ENCODE measurements at places on chromosomes 11 and 22.

DNA sequence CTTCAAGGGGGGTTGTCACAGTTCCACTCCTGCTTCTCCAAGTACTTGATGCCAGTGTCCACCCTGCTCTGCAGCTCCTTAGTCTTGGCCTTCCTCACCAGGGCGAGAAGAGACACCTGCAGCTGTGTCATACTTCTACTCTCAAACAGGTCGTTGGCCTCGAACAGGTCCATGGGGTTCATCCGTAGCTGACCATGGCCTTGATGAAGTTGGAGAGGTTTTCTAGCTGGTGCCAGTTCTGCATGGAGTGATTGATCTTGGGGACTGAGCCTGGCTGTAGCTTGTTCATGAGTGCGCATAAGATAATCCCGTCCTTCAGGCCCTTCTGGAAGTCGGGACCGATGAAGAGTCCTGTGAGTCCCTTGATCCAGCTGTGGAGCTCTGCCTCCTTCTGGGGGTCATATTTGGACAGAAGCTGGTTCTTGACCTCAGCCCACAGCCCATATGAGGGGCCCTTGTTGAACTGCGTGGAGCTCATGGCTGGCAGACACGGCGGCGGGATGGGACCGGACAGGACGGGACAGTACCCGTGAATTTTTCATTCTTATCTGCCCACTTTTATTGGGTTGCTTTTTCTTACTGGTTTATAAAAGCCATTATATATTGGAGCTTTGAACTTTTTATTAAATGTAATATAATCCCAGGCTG is 33.4 kb upstream of the HORMAD2 start:
- DNase-seq = no peak

DNA sequence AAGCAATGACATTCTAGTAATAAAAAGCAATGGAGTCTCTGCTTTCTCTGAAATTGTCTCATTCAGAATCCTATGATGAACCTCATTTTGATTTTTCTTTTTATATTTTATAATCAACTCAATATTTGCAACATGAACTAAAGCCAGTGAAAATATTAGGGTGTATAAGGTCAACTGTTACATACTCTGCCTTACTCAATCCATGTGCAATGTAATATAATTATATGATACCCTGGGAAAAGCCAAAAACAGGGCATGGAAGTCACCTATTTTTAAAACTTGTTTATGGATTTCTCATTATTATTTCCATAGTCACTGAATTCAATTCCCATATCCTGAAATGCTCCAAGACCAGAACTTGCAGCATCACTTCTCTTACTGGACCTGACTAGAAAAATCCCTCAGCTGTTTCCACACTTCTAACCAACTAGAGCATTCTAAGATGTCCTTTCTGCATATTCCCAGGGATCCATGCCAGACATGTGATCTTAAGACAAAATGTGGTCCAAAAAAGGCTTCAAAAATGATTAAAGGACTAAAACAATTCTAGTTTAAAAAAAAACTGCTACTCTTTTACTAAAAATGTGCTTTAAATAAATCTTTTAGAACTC is 97.3 kb downstream of the GUCY1A2 start:
- no peak for DNase-seq

DNA sequence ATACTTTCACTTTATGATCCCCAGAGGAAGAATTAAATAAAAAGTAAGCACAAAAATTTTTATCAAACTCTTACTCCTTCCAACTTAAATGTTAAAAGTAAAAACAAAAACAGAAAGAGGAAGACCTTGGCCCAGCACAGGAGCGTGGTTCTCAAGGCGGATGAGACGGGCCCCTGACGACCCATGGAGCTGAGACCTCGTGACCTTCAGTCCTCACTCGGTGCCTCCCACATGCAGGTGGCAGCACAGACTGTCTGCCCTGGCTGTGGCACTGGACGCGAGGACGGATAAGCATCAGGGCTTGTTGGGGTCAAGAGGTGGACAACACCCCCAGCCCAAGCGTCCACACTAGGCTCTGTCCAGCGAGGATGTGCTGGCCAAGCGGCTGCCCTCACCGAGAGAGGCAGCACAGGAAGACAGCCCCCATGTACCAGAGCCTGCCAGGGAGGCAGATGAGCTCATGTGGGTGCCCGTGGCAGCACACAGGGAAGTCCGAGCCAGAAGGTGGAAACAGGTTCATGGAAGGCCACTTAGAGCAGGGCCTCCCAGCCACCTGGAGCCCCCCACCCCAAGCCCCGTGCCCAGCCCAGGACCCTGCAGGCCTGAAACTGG is 1389.8 kb downstream of the TBC1D22A start:
- no peak for DNase-seq

GRCh38 chr22:30858976-30859713 is 109.4 kb downstream of the MORC2 start:
- DNase-seq = no peak

GRCh38 chr11:86115542-86116385 is 46.9 kb upstream of the PICALM start:
- DNase-seq = peak; percentile 30

GRCh38 chr22:49993649-49994360 is 18.8 kb downstream of the IL17REL start:
- DNase-seq = no peak

DNA sequence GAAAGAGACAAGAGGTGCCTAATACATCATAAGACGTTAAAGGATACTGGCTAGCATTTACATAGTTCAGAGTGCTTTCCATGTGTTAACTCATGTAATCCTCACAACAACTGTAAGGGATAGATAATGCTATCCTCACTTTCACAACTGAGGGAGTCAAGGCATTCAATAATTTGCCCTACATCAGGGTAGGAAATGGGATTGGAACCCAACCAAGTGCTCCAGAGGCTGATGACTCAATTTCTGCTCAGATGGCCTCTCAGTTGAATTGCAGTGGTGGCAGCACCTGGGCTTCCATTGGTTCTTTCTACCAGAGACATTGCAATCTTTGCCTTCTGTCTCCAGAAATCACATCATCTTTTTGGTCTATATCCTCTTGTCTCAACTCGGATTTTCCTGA is 232.9 kb downstream of the ETS1 start:
- peak; percentile 34 for DNase-seq

DNA sequence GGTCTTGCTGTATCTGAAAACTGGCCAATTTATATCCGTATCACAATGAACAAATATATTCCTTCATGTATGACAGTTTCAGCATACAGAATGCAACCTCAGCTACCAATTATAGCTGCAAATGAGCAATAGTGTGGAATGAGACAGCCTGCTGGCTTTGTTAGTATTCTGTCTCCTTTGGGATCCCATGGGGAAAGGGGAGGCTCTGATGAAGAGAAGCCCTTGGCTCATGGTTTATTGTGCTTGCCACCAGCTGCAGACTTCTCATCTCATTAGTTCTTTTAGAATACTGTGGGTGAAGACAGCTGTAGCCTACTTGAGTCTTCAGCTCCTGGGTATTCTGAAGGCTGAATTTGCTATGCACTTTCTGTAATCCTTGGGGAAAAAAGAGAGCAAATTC is 42.4 kb downstream of the PITPNB start:
- no peak for DNase-seq

DNA sequence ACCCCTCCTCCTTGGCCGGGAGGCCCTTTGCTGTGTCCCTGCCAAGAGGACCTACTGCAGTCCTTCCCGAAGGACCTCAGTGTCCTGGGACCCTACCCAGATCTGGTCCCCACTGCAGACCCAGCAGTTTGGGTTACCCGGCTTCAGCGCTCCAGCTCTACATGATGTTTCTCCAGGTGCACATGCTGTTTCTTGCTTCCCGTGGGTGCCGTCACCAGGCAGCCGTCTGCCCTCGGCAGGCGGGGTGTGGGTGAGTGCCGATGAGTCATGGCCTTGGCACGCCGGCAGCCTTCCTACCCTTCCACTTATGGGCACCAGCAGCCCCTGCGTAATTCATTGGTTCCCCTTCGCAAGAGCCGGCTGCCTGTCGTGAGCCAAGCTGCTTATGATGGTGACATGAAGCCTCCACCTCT is 101.8 kb downstream of the BCR start:
- peak; percentile 95 for DNase-seq

DNA sequence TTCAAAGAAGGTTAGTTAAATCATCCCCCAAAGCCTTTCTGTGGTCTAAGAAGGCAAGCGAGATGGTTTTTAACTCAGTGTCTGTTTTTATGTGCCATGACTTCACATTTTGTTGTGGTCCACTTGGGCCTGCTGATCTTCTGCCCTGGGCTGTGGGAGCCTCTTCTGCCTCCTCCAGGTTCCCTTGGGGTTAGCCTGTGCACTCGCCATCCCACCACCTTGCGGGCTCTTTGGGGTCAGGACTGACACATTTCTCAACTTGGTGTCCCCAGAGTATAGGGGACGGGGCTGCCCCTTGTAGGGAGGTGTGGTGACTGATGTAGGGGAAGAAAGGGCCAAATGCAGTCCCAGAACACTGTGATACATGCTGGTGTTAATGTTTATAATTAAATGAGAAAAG is 207.0 kb downstream of the TBC1D22A start:
- no peak for DNase-seq

GRCh38 chr11:88231894-88232482 is 56.7 kb upstream of the RAB38 start:
- DNase-seq = peak; percentile 59

DNA sequence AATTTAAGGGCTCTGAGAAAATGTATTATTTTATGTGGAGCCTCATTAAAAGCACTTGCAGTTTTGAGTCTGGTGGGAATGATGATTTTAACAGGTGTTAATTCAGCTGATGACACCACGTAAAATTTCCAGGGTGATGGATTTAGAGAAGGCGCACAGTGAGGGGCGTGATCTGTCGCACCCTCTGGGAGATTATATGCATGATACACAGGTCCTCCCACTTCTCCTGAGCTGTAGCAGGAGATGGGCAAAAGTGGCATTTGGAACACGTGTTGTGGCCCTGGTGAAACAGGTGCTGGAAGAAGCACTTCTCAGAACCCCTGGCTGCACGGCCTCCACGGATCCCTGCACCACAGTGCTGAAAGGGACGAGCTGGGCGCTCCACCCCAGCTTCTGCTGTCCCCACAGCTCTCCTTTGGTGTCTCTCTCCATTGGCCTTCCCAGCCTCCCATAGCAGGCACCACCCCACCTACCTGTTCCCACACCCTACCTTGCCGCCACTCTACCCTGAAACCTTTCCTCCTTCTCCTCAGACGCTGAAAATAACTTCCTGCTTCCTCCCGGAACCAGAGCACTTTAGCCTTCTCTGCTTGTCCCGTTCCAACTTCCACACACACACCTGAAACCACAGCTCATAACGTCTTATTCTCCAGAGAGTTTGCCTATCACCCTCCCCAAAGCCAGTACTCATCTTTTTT is 6.9 kb upstream of the SORL1 start:
- DNase-seq = no peak

DNA sequence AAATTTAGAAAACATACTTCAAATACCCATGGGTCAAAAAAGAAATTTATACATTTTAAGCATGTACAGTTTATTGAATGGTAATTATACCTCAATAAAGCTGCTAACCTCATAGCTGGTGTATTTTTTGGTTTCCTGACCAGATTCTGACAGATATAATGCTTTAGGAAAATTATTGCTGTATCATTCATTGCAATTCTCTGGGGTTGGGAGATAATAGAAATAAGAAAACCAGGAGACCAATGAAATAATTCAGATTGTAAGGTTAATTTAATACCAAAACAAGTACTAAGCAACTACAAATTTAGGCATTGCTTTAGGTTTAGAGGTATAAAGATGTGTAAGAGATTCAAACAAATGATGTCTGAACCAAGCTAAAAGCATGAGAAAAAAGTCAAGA is 120.1 kb downstream of the ENTHD1 start:
- no peak for DNase-seq

- no peak for DNase-seq
Observed at GRCh38 chr22:21590809-21591641, 23.5 kb downstream of the UBE2L3 start.

DNA sequence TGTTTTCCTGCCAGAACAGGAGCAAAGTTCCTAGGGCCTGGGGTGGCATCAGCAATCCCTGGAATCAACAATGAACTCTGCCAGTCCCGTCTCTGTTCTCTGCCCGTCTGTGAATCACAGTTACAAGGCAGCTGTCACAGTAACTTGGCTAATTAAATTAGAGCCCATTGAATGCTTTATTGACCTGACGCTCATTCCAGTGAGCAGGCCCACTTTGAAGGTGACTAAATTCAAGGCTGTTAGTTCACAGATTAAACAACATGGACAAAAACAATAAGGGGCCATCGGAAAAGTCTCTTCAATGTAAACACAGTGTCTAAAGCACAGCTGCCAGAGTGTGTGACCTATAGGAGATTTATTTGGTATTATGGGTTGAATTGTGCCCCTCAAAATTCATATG is 17.7 kb upstream of the TMPRSS5 start:
- no peak for DNase-seq

- DNase-seq = no peak
Observed at GRCh38 chr22:32544953-32545558, 70.4 kb downstream of the FBXO7 start.

GRCh38 chr11:86818462-86819192 is 18.3 kb downstream of the PRSS23 start:
- peak; percentile 75 for DNase-seq

GRCh38 chr22:41479671-41480396 is 10.9 kb downstream of the ACO2 start:
- peak; percentile 12 for DNase-seq

DNA sequence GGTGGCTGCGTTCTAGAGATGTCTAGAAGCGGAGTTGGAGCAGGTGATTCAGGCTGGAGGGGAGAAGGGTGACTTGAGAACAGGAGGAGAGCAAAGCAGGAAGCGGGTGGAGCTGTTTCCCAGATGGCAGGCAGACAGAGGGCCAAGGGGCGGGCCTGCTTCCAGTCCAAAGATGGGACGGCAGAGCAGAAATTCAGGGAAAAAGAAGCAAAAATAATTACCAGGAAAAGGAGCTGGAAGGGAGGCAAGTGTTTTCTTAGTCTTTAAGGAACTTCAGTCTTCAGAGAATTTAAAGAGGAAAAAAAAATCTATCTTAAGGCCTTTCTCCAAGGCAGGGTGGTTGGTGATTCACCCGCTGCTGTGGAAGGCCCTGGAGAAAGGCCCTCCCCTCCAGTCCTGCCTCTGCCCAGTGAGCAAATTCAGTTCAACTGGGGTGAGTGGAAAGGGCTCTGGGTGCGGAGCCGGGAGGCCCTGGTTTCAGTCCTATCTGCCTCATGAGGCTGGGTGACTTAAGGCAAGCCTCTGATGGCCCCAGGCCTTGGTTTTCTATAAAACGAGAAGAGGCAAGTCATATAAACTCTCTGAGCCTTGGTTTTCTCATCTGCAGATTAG is 4.5 kb upstream of the CREB3L1 start:
- DNase-seq = peak; percentile 44

DNA sequence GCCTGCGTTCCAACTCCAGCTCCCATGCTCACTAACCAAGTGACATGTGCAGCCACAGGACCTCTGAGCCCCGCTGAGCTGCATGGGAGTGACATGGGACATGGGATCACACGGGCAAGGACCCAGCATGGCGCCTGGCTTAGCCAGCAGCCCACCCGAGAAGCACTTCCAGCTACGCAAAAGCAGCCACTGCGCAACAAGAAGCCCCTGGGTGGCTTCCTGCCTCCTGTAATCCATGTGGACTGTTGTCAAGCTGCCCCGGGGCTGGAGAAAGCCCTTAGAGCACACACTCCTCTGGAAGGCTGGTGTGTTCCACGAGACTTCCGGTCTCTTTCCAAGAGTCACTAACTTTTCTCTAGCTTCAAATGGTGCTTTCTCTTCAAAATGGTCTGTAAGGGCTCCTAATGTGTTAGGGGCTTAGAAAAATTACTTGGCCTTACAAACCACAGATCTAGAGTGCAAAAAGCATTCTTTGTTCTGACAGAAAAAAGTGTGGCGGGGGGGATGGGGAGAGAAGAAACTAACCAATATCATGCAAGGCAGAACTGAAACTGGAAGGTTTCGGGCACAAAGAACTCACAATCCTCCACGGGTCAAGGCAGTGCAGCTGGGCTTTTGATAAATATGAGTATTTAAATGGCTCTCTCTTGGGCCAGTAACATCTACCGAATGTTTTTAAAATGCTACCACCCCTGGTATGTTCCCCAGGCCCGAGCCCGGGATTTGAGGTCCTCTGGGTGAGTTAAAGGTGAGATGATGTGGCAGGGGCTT is 5.5 kb downstream of the C11orf24 start:
- DNase-seq = no peak

All from MCF 10A (cell line).